Cardiac fibroblast (primary cell): ENCODE measurements at places on chromosomes 6 and 20.

DNA sequence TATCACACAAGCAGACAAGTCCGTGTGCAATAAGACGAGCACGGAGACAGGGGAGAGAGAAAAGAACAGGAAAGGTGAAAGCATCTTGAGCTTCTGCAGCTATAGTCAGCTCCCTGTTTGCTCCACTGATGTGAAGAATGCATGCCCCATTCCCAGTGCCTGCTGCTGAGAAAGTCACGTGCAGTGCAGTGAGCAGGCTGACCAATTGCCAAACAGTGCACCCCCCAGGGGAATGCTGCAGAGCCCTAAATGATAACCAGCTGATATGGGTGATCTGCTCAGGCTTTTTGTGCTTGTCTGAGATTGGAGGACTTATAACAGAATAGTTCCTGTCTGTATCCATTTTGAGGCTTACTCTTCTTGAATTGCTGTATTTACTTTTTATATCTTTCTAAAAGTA is 121.5 kb downstream of the PACRG start:
- DNase-seq = no peak

DNA sequence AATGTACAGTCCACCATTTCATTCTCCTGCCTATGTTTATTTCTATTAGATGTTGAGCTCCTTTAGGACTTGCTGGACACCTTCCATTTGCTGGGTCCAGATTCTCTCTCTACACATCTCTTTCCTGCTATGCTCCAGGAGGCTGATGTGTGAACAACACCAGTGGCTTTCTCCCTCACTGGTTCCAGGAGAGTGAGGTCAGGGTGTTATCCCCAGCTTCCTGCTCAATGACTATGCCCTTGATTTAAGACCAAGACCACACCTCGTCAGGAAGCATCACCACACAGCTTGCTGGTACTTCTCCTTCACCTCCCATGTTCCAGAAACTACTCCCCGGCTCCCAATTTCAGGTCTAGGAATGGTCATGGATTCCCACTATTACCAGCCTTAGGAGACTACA is 31.3 kb upstream of the E2F3 start:
- no peak for DNase-seq

DNA sequence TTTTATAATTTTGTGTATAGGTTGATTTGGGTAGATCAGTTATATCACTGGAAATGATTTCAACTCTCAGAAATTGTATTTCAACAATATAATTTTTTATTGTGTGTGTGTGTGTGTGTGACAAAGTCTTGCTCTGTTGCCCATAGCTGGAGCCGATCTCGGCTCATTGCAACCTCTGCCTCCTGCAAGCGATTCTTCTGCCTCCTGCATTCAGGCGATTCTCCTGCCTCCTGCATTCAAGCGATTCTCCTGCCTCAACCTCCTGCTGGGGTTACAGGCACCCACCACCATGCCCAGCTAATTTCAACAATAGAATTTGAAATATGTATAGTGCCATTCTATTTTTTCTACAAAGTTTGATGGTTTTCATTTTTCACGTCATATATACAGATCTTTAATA is 24.1 kb downstream of the AFDN start:
- no peak for DNase-seq

- DNase-seq = no peak
Measured at GRCh38 chr6:52359403-52359802, 2.5 kb upstream of the PAQR8 start.

GRCh38 chr6:169162752-169163407 is 90.8 kb downstream of the THBS2 start:
- DNase-seq = peak; percentile 100

GRCh38 chr6:26216886-26217713 is 129.9 kb downstream of the HFE start:
- peak; percentile 89 for DNase-seq

GRCh38 chr6:90701146-90701781 is 114.4 kb upstream of the MAP3K7 start:
- no peak for DNase-seq
